ENCODE measurements at places on chromosomes 2 and 18.
A peak's percentile ranks its signal among the peaks of the same experiment; 100 is the strongest.

GRCh38 chr2:219522111-219523030 is 8.1 kb downstream of the ASIC4 start:
- no peak for DNase-seq

GRCh38 chr2:200454927-200455801 is 54.7 kb downstream of the KCTD18 start:
- DNase-seq, result no peak

DNA sequence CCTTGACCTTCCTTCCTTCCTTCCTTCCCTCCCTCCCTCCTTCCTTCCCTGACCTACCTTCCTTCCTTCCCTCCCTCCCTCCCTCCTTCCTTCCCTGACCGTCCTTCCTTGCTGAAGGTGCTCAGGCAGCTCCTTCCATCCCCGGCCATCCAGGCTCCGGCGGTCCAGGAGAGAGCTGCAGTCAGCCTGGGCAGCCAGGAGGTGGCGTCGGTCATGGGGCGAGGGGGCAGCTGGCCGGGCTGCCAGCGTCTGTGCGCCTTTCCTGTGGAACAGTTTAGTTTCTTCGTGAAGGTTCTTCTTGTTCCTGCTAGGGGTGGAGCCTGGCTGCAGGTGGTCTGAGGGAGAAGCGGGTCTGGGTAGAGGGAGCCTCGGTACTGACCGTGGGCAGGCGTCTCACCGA is 15.7 kb downstream of the GPR35 start:
- peak; percentile 38 for DNase-seq

GRCh38 chr2:69948963-69949645 is 12.3 kb downstream of the ASPRV1 start:
- no peak for DNase-seq

GRCh38 chr2:235754357-235755207 is 260.7 kb downstream of the AGAP1 start:
- DNase-seq, result no peak

DNA sequence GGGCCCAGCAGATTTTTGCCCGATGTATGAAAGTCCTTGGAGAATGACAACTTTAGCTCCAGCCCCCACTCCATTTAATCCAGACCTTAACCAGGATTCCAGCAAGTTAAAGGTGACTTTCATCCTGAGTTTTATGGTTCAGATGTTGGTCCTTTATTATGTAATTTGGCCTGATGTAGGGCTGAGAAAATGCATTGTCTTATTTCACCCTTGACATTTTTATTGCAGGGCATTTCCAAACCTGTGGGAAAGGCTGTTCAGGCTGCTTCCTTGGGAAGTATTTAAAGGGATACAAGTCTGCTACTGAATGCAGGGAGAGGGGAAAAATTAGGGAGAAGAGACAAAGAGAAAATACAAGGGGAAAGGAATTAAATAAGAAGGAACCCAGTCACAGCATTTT is 48.8 kb downstream of the ASB1 start:
- DNase-seq, result no peak

GRCh38 chr2:58032016-58032763 is 14.4 kb upstream of the VRK2 start:
- DNase-seq, result no peak

DNA sequence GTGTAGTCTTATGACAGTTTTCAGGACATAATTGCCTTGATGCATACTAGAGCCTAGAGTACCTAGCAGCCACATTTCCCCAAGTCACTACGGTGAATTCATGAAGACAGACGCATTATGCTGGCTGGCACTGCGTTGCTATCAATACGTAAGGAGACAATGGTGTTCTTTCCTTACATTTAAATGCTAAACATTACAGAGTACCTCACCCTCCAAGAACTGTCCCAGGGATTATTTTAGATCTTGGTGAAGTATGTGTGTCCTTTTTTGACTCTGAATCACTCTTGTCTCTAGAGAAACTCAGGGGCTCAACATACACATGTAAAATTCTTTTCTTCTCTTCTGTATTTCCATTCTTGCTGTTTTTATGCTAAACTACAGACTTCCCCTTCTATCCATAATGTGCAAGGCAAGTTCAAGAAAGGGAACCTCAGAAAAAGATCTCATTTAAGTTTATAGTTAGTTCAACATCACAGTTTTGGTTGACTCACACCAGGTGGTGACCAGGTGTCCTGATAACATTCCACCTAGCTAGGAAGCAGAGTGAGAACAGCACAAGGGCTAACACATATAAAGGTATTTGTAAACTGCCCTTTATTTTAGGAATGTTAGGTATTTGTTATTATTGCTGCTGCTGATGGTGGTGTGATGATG is 212.4 kb upstream of the HNRNPA3 start:
- no peak for DNase-seq

- DNase-seq, result no peak
Observed at GRCh38 chr2:121558329-121558728, 27.6 kb downstream of the RNU4ATAC start.

DNA sequence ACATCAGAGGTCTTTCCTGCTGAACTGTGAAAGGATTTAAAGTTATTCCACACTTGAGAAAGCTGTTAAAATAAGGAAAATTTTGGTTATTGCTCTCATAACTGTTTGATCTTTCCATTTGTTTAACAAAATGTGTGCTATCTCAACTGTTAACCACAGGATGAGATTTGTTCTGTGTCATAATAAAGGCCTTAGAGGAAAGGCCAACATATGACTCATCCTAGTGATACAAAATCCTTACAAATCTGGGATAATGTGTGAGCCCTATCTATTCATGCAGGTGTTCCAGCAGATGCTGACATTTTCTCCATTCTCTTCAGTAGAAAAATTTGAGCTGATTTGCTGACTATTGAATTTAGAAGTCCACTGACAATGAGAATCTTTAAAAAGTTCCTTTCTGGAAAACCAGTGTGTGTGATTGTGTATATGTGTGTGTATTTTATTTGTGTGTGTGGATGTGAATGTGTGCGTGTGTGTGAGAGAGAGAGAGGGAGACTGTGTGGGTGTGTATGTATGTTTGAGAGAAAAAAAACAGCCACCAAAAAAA is 1111.9 kb upstream of the GYPC start:
- no peak for DNase-seq

GRCh38 chr2:163669506-163669905 is 66.3 kb downstream of the FIGN start:
- no peak for DNase-seq

Data from NT2/D1 (cell line).